ENCODE measurements at places on chromosomes 12 and 14.
A peak's percentile ranks its signal among the peaks of the same experiment; 100 is the strongest.

- no peak for DNase-seq
Measured at GRCh38 chr12:131622422-131622955, 88.4 kb upstream of the SFSWAP start.

GRCh38 chr14:20498622-20499021, 6.7 kb upstream of the RNASE10 start:
- DNase-seq = no peak

- peak; percentile 92 for DNase-seq
Measured at GRCh38 chr14:60248697-60249318, at the start of gene PPM1A. TSS of gene PPM1A (plus strand) at chr14:60249221. CDS start at chr14:60282704, 33,483 bp downstream.

- DNase-seq = no peak
Measured at GRCh38 chr14:68208626-68209317, 389.2 kb downstream of the RAD51B start.

DNA sequence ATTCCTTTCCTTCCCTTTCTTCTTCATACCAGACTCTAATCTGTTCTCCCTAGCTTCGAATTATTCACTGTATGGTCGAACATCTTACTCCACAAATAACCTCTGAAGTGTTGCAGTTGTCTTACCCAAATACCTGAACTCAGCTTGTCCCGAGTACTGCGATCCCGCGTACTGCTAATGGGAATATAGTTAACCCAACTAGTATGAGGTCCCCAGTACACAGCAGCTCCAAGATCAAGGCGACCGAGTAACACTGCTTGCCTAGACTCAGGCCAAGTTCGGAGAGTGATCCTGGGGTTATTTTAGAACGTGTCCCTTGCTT, 462 bp upstream of the ETNK1 start:
- DNase-seq = no peak

Data from naive thymus-derived CD4-positive, alpha-beta T cell (primary cell).